MCF 10A (cell line): ENCODE measurements at places on chromosomes 5 and 9. TPM values are rescaled to one million over a fixed set of nuclear protein-coding genes. Genes with fewer than 3 reads are reported as not detected.

- DNase-seq, result no peak
Measured at GRCh38 chr5:154134499-154134898, 56.0 kb upstream of the GALNT10 start.

DNA sequence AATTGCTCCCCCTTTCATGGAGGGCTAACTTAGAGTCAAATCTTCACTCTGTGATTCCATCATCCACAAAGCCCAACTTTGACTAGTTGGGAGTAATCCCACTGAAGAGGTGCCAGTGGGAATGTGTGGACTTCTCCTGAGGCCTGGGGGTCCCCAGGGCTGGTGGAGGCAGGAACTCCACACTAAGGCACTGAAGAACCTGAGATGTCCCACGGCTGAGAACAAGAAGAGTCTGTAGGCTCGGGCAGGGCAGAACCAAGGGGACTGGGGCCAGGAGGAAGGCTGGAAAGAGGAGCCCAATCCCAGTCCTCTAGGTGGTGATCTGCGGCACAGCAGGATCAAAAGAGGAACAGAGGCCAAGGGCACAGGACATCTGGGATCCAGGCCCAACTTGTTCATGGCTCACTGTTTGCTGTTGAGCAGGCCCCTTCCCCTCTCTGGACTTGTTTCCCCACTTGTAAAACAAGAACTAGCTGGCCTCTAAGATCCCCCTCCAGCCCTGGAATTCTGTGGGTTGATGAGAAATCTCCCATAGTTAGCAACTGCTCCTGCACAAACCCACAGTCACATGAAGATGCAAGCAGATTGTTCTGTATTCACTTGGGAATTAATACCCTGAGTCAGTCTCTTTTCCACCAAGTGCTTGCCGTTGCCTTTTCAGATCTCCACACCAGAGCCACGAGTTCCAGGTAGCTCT lies 32.7 kb upstream of the ALDH1B1 start:
- DNase-seq, result no peak

DNA sequence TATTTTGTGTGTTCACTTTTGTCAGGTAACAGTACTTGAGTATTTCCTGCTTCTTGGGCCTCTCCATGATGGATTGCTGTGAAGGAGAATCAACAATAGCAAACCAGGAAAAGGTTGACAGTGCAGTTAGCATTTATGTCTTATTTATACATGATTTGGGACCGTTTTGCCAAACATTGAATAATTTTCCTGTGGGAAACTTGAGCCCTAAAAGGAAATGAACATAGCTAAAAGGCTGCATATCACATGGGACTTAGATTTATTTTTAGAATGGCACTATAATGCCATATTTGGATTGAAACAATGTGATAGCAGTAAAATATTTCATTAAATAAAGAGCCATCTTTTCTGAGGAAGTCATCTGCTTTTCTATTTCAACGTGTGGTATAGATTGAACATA lies 15.3 kb downstream of the GPR21 start:
- DNase-seq, result no peak

DNA sequence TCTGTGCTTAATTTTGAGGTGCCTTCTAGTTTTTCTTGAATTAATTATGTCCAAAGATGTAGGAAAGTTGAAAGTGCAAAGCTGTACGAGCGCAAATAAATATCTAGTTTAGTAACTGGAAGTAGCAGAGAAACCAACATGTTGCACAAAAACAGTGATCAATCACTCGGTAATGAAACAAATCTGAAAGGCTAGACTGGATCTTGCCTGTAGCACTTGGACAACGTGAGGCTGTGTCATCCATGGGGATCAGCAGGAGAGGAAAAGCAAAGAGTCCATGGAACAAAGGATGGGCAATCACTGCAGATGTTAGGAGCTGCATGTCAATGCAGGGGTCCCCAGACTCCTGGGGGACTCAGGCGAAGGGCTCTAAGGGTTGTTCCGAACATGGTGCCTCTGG lies 424.2 kb downstream of the IRX1 start:
- no peak for DNase-seq

- DNase-seq, result no peak
Measured at GRCh38 chr9:111064160-111064837, 26.0 kb upstream of the LPAR1 start.

GRCh38 chr9:106869458-106869857 lies 6.5 kb downstream of the ZNF462 start:
- no peak for DNase-seq

DNA sequence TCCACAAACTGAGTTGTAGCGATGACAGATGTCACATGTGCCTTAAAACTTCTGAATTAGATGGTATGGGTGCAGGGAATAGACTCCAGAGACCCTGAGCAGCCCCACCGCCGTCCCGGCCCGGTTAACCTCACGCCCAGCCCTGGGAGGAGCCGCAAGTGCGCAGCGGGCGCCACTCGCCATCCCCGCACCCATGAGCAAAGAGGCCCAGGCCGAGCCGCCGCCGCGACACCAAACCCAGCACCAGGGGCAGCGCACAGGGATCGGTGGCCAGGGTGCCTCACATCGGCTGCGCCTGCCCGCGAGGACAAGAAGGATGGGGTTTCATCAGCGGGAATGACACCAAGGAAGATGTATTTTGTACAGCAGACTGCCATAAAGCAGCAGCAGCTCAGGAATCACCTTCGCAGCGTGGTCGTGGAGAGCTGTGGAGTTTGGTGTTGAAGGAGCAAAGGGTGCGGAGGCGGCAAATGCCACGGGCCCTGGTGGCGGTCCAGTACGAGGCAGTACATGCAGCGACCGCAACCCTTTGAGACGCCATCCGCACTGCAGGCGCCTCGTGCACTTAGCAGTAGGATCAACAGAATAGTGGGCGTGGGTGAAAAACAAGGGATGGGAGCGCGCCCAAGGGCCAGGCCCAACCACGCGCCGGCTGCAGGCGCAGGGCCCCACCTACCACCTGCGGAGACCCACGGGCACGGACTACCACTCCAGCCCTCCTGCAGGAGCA lies 89.7 kb downstream of the ZNF366 start:
- no peak for DNase-seq

DNA sequence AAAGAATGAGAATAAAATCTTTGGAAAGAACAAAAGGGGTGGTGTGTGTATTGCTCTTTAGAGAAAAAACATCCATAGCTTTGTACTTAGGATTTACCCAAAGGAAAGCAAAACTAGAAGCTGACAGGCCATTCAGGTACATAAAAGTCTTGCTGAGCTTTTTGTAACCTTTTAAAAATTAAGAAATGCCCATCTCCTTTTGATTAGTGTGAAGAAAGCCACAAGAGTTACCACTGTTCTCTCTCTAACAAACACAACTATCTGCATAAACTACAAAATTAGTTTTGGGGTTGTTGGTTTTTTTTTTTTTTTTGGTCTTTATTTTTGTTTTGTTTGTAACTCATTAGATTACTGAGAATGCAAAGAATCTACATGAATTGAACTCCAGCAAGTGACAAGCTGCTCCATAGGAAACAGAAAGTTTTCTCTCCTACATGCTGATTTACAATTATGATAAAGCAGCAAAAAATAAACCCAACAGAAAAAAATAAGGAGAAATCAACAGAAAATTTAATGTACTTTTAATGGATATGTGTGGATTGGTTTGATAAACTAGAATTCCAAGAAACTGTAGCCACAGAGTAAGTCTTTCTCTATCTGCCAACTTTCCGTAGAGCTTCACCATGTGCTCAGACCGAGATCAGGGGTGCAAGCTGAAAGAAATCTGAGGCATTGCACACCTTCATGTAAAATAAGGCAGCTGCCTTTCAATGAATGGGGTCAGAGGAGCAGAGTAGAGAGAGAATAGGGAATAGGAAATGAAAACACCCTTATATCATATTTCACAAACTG lies 12.3 kb downstream of the BAAT start:
- no peak for DNase-seq

DNA sequence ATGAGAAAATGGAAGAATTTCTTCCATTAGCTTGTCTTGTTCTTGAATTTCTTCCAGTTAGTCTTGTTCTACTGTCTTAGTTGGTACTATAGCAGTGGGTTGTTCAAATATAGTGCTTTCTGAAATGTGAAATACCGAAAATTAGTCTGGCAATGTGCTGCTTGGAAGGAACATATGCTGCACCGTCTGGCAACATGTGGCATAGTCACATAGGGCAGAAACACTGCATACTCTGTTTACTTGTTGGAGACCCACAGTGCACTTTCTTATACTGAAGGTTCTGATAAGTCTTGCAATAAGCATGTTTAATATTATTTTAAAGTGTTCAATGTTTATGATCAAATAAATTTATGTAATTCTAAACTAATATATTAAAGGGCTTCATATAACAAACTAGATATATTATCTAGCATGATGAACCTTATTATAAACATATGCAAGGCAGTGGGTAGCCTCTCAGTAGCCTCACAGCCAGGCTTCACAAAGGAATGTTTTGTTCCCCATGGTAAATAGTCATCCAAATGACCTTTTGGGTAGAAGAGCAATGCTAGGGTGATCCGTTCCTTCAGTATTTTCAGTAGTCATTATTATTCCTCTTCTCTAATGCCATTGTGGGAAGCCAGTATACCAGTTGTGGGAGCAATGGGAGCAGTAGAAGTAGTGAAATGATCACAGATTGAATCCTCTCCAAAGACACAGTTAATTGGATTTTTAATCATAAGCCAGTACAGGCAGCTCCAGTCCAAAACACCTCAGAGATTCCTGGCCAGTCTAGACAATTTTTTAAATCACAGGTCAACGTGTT lies 1106.7 kb downstream of the DTWD2 start:
- DNase-seq, result no peak

Gene SLIT3
- 0.34 and 0.89 TPM in 2 replicates for total RNA-seq

Gene RHOBTB3
- 3.4 and 3.8 TPM in 2 replicates for total RNA-seq

Gene GABRA1
- not detected in 2 replicates for total RNA-seq
